ENCODE measurements at places on chromosomes 13 and 19.

DNA sequence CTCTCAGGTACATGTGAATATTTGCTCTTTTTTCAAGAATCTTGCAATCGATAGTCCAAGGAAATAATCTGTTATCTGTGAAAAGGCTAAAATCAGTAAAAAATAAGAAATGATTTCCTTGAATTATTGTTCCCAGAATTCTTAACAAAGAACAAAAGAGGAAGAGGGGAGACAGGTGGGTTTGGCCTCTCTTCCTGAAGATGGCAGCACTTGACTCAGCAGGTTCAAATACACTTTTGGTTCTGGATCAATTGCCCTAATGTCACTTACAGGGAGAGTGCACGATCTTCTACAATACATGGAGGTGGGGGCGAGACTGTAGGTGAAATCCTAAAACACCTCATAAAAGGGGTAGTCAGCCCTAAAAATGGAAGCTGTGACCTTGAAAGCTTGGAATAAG, 358.7 kb downstream of the IRS2 start:
- no peak for DNase-seq

DNA sequence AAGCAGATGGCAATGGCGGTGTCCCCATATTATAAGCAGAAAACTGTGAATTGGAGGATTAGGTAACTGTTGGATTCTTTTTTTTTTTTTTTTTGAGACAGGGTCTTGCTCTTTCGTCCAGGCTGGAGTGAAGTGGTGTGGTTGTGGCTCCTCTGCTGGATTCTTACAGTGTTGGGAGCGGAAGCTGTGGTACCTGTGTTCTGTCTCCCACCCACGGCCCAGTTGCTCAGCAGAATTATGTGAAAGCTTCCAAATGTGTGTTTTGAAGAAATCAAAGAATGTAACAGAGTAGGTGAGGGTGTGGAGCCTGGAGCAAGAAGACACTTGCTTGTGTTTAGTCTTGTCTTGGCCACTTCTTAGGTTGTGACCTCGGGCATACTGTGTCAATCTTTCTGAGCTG, 295.6 kb downstream of the SHISA2 start:
- DNase-seq: no peak

DNA sequence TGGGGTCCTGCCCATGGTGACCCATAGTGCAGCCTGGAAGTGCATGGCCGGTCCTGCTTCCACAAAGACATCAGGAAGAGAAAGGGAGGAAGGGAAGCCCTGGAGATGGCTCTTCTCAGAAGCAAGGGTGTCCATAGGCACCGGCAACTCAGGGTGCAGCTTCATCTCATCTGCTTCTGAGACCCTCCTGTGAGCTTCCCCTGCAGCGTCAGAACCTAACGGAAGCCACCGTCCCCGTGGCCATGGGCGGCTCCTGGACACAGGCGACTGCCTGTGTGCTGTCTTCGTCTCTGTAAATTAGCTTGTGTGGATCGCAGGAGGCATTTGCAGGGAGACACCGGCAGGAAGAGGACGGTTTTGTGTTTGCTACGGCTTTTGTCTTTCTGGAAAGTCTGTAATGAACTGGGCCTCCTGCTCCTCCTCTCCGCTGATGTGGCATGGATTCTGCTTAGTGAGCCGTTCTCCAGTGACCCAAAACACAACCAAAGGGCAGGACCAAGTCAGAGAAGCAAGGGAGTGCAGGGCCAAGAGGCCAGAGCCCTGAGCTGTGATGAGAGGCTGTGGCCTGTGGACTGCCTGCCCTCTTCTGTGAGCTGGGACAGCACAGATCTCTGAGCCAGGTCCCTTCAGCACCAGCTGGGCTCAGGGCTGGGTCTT, 2.5 kb downstream of the ATP4B start:
- no peak for DNase-seq

DNA sequence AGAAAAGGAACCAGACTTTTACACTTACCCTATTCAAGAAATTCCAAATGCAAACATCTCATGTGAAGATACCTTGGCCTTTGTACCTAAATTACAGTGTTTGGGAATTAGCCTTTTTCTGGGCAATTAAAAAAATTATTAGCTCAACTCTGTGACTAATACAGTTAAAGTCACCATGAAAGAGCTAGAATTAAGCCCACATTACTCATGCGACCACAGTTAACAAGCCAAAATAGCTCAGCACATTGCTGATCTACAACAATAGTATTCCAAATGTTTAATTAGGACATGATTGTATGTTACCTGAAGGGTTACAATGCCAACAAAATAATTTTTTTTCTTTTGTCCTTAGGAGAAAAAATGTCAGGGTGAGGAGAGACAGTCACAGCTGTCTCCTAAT, 263.6 kb upstream of the GPC6 start:
- no peak for DNase-seq

- no peak for DNase-seq
These were observed 130.8 kb upstream of the MCF2L start for GRCh38 chr13:112838038-112838841.

DNA sequence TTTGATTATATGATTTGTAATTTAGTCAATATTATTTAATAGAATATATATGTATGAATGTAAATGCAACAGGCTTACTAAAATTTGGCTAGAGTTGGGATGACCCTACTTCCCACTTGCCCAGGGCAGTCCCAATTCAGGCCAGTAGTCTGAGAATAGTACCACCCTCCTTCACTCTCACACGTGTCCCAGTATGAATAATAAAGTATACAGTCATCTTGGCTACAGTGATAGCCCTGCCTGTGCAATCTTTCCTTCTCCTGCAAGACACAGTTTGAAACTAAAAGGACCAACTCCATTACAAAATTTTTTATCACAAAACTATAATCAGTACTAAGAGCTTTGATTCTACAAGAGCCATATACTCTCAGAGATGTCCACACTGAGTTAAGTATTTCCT, 76.2 kb downstream of the SACS start:
- DNase-seq: no peak

- DNase-seq: no peak
These were observed 148.9 kb downstream of the DCT start for GRCh38 chr13:94330552-94331071.

GRCh38 chr19:45729800-45730290, 851 bp downstream of the FBXO46 start:
- no peak for DNase-seq

Data from NCI-H1417 treated with DMSO at 0.1 percent for 48 hours (cell line).